SIG-M5 (cell line): ENCODE measurements at places on chromosomes 4 and X.

- no peak for DNase-seq
Measured at GRCh38 chrX:11750046-11750445, 8.0 kb upstream of the MSL3 start.

DNA sequence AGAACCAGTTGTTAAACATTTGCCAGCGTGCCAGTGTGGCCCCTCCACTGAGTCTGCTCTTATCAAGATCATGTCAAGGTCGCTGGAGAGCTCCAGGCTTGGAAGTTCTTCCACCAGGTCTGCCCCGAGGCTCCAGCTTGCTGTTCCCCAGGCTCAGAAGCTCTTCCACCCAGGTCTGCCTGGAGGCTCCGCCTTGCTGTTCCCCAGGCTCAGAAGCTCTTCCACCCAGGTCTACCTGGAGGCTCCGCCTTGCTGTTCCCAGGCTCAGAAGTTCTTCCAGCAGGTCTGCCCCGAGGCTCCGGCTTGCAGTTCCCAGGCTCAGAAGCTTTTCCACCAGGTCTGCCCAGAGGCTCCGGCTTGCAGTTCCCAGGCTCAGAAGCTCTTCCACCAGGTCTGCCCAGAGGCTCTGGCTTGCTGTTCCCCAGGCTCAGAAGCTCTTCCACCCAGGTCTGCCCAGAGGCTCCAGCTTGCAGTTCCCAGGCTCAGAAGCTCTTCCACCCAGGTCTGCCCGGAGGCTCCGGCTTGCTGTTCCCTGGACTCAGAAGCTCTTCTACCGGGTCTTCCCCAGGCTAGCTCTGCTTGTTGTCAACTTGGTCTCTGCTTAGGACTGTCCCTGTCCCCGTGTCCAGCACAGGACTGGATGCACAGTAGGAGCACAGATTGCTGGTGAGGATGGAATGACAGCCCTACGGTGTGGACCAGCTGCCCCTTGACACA lies 54.4 kb downstream of the HMX1 start:
- no peak for DNase-seq

- DNase-seq = no peak
Measured at GRCh38 chr4:121938282-121939092, 13.4 kb downstream of the TRPC3 start.

GRCh38 chr4:84837751-84838150 lies 128.7 kb downstream of the WDFY3 start:
- no peak for DNase-seq

- no peak for DNase-seq
Measured at GRCh38 chr4:148283665-148284064, 158.5 kb downstream of the NR3C2 start.

DNA sequence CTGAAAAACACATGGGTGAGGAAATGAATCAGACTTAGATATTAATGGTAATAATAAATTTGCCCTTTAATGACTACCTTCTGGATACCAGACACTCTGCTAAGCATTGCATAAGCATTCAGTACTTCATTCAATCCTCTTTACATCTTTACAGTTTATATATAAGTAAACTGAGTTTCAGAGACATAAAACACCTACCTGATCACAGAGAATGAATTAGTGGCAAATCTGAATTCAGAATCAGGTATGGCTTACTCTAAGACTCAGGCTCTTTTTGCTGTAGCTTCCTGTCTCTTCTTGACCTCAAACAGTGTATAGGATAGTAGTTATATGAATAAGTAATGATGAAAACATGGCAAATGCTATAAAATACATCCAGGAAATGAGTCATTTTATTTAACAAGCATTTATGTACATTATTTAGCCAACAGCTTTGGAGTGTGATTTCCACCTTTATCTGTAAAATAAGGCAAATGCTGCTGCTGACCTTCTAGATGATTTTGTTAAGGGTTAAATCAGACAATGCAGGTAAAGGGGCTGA lies 83.9 kb downstream of the VEGFC start:
- no peak for DNase-seq

DNA sequence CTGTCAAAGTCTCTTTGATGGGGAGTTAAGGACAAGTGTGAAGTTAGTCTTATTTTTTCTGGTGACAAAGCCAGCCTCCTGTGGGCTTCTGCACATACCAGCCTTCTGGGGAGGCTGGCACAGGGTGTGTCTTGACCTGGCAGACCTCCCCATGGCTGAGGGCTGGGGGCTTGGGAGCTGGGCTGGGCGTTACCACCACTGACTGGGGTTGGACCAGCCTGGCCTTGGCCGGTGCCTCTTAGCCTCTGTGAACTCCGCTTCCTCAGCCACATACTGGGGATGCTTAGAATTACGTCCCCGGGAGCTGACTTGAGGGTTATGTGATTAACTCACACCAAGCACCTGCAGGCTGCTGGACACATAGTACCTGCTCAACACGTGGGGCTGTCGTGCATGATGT lies 14.0 kb downstream of the SH3TC1 start:
- no peak for DNase-seq
